ENCODE measurements at places on chromosomes 5 and 9. TPM values are rescaled to one million over a fixed set of nuclear protein-coding genes. Genes with fewer than 3 reads are reported as not detected.

GRCh38 chr9:18743971-18744370 is 270.0 kb downstream of the ADAMTSL1 start:
- no peaks in the 10 kb centered on the region for H3K4me1 ChIP-seq
- no peaks in the 10 kb centered on the region for H3K36me3 ChIP-seq
- DNase-seq: no peak
- H3K4me3 ChIP-seq: no peak overlapping the region
- no peak overlapping the region for H3K27ac ChIP-seq

- no peak overlapping the region for H3K27ac ChIP-seq
- H3K4me3 ChIP-seq: no peak overlapping the region
- no peak for DNase-seq
- no peaks in the 10 kb centered on the region for H3K4me1 ChIP-seq
These were observed 107.5 kb downstream of the EBF1 start for GRCh38 chr5:158992037-158992740.

DNA sequence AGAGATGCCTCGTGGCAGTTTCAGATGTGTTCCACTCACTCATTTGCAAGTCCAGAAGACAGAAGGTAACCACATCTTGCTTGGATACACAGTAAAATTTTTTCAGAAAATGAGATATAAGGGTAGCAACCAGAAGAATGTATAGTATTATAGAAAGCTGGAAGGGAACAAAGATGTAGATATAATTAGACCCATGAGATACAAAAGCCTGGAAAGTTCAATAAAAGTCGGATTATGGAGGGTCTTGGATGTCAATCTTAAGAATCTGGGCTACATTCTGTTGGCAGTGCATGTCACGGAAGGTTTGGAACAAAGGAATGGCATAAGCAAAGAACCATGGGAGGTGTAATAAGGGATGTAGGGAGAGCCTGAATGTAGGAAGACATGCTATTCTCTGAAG is 5.1 kb upstream of the CEP78 start:
- H3K27me3 ChIP-seq: no peaks in the 10 kb centered on the region
- no peak overlapping the region for H3K4me3 ChIP-seq
- H3K27ac ChIP-seq: no peak overlapping the region
- H3K36me3 ChIP-seq: no peaks in the 10 kb centered on the region
- H3K4me1 ChIP-seq: no peaks in the 10 kb centered on the region
- no peak for DNase-seq

DNA sequence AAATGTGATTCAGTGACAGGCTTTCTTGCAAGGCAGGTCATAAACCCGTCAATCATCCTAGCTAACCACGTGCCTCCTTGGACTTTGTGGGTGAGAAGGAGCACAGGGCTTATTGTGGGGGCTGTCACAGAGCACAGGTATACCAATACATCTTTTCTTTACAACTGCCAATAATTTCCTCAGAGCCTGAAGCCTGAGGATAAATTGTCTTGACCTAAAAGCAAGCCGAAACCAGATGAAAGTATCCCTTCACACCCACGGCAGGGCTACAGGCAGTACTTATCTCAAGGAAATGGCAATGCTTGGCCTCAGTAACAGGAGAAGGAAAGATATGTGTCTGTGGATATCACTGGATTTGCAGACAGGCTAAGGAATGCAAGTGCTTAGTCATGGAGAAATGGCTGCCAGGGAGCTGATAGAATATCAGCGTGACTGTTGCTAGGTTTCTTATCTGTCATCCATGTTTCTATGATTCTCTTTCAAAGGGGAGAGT is 90.3 kb upstream of the ZNF366 start:
- H3K27ac ChIP-seq: peak overlapping the region; percentile 96
- H3K27me3 ChIP-seq: no peaks in the 10 kb centered on the region
- peak; percentile 41 for DNase-seq
- H3K4me3 ChIP-seq: no peak overlapping the region

DNA sequence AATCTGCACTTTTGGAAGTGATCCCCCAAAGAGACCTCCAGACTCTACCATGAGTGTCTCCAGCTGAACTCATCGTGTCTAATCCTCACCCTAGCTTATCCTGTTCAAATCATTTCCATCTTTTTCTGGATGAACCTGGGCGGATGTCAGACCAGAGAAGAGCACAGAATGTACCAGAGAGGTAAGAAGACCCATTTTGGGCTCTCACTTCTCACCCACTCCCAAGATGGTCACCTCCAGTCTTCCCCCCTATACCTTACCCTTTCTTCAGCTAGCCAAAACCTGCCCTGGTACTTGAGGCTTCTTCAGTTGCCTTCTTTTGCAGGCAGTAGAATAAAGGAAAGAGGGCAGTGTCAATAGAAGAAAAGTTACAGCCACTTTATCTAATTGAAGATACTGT is 27.9 kb upstream of the ANXA2R start:
- peaks cover 27% of the 10 kb centered on the region for H3K4me1 ChIP-seq
- no peaks in the 10 kb centered on the region for H3K27me3 ChIP-seq
- H3K4me3 ChIP-seq: peak overlapping the region; percentile 75
- no peak for DNase-seq
- peak overlapping the region; percentile 84 for H3K27ac ChIP-seq

DNA sequence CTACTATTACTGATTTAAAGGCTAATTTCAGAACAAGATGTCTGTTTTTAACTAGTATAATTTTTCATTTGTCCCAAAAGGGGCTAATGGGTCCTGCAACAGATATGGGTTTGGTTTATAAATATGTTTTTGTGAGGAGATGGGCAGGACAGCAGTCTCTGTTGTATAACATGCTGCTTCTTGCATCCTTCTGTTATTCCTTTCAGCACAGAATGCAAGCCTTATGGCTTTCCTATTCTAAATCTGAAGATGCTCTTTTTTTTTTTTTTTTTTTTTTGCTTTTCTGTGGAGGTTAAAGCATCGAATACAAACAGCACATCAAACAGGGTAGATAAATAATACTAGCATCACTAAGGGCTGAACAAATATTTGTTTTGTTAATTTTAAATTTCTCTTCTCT is 235.7 kb downstream of the EFNA5 start:
- no peak overlapping the region for H3K27ac ChIP-seq
- H3K4me3 ChIP-seq: no peak overlapping the region
- H3K4me1 ChIP-seq: peaks cover 23% of the 10 kb centered on the region
- H3K36me3 ChIP-seq: 0 out of 2 replicates have a peak, but pooled peaks cover 4% of the 10 kb centered on the region
- H3K27me3 ChIP-seq: no peaks in the 10 kb centered on the region

- DNase-seq: no peak
- H3K4me1 ChIP-seq: peaks cover 14% of the 10 kb centered on the region
- H3K27me3 ChIP-seq: no peaks in the 10 kb centered on the region
- H3K36me3 ChIP-seq: no peaks in the 10 kb centered on the region
- no peak overlapping the region for H3K27ac ChIP-seq
These were observed 77.5 kb upstream of the SPATA31D4 start for GRCh38 chr9:81850724-81851123.

The SNCAIP gene
- not detected for total RNA-seq

The DMGDH gene
- 8.1 TPM for total RNA-seq

The SH2D3C gene
- 0.79 TPM for total RNA-seq

The HACD4 gene
- 2.4 TPM for total RNA-seq

The ANKRD33B gene
- total RNA-seq: 32.1 TPM

All from PC-9 (cell line).